Activated T-cell treated with anti-CD3 and anti-CD28 coated beads for 1 hour (primary cell): ENCODE measurements at places on chromosomes 2 and 18.

- DNase-seq = no peak
These were observed 6.0 kb downstream of the DNER start for GRCh38 chr2:229708335-229708734.

DNA sequence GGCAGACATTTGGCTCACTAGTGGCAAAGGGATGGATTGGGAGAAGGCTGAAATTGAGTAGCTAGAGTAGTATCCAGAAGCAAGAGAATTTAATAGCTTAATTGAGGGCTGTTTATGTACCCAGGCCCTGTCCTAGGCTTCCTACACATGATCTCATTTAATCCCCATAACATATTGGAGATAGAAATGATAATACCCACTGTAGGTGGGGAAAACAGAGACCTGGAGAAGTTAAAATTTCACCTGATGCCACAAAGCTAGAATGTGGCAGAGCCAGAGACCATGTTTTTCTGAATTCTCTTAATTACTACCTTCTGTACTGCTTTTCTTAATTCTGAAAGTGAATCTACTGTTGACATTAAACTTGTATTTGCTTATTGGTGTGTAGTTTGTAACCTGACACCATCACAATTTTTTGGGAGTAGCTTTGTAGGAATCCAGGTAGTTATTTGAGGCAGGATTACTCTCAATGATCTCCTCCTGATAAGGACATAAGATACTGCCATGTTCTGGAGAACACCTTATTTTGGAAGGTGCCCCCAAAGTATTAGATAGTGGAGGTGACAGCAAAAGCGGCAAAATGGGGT, 42.2 kb downstream of the RAB10 start:
- no peak for DNase-seq

DNA sequence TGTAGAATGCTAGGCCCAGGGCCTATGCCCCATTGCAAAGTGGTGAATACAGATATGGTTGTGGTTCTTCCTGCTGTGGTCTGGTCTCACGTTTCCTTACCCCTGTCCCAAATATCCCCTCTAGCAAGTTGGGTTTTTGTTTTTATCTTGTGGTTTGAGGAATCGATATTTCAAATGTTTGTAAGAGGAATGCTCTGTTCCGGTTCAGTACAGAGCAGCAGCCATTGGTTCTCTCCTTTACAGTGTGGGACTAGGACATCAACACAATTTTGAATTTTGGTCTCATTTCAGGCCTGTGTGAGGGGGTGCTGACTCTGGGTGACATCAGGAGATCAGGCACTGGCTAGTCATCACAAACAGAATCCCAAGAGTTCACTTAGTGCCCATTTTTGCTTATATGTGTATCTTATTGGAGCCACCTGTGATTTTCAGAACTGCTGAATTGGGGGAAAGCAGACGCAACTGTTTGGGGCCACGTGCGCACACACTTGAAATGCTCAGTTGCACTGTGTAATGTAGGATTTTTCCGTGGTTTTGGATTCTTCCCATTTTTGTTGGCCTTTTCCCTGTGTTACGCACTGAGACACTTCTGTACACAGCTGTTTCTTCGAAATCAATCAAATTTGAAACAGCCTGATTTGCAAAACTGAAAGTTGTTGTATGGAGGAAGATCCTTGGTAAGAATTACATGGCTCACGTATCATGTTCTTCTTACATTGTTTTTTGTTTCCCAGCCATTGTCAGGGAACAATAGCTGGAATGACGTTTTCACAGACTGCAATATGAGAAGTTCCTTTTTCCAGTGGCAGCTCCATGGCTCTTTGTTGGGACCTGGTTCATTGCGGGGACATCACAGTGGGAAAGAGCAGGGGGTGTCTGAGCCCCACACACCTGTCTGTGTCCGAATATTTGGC, 8.6 kb downstream of the SH3BP4 start:
- DNase-seq = no peak

DNA sequence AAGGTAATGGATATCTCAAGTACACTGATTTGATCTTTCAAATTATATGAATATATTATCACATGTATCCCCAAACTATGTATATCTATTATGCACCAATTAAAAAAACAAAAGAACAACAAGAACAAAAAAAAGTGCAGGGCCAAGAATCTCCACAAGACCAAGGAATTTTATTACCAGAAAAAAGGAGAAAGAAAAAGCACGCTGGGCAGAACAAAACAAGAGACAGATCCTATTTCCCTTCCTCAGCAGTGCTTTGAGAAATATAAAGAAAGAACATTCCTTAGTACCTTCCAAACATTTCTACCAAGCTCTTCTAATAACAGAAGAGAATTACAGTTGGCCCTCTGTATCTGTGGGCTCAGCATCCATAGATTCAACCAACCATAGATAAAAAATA, 144.7 kb upstream of the CREB1 start:
- no peak for DNase-seq

DNA sequence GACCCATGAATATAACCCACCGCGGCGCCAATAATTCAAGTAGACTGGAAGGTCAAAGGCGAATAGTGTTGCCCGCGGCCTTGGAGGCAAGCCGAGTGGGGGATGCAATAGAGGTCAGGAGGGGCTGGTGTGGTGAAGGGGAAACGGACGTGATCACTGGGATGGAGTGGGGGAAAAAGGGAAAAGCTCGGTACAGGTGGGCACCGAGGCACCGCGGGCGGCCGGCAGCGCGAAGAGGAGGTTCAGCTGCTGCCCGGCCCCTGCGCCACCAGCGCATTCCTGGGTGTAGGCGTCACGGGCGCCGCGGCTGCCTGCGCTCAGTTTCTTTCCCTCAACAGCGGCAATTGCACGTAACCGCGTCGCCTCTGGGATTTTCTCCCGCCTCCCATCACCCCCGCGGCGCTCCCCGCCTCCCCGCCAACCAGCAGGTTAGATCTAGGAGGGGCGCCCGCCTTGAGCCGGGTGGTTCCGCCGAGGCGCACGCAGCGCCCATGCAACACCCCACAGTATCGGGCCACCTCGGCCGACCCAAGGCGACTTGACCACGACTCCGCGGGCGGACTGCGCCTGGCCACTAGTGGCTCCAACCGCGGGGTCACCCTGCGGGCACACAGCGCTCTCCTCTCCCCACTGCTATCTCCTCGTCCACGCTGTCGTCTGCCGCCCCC, 1.5 kb downstream of the RND3 start:
- no peak for DNase-seq

GRCh38 chr2:138081225-138082073, 117.2 kb downstream of the HNMT start:
- no peak for DNase-seq

DNA sequence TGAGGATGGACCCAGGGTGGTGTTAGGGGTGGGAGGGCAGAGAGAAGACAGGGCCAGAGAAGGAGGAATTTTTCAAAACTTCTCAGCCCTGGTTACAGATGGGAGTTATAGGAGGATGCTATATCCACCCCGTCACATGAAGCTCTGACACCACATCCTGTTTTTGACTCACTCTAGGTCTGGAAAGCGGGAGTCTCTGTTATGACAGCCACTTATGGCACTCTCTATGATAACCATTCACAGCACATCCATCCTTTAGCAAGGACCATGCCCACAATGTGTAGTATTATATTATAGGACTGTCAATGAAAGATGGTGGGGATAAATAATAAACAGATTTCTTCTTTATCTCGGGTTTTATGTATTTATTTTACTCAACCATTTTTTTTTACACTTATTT, 461.2 kb downstream of the CDH2 start:
- no peak for DNase-seq

- no peak for DNase-seq
These were observed 36.8 kb downstream of the TRIP12 start for GRCh38 chr2:229884775-229885699.

GRCh38 chr2:161170958-161171932, 11.0 kb downstream of the TANK start:
- no peak for DNase-seq

- DNase-seq = no peak
These were observed 60.3 kb downstream of the ADD2 start for GRCh38 chr2:70707706-70708105.

GRCh38 chr18:48786455-48787202, 164.1 kb downstream of the SMAD7 start:
- no peak for DNase-seq

- peak; percentile 87 for DNase-seq
These were observed 3.4 kb upstream of the DUSP2 start for GRCh38 chr2:96148410-96149217.

- peak; percentile 28 for DNase-seq
These were observed 605 bp downstream of the REV1 start for GRCh38 chr2:99489063-99489760.

GRCh38 chr18:68435581-68435980, 279.3 kb downstream of the TMX3 start:
- DNase-seq = no peak

DNA sequence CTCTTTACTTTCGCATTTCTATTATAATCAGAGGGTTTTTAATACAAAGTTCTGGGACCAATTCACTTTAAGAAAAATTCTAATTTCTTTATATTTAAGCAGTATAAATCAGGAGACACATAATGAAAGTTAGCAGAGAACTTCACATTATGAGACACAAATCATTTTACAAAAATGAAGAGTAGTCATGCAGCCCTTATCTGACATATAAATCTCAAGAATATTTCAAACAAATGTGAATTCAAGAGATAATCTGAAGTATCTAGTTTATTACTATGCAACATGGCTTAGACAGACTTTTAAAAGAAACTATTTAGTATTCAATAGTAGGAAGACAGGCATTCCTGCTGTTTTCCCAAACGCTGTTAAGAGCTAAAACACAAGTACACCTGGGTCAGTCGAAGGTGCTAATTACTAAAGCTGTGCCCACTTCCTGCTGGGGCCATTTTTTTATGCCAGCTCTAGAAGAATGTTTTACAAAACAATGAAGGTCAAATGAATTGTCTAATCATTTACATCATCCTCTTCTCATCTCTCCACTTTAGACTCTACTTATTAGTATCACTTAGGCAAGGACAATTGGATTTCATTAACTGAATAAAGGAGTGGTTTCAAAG, 40.2 kb downstream of the CWC22 start:
- DNase-seq = no peak

DNA sequence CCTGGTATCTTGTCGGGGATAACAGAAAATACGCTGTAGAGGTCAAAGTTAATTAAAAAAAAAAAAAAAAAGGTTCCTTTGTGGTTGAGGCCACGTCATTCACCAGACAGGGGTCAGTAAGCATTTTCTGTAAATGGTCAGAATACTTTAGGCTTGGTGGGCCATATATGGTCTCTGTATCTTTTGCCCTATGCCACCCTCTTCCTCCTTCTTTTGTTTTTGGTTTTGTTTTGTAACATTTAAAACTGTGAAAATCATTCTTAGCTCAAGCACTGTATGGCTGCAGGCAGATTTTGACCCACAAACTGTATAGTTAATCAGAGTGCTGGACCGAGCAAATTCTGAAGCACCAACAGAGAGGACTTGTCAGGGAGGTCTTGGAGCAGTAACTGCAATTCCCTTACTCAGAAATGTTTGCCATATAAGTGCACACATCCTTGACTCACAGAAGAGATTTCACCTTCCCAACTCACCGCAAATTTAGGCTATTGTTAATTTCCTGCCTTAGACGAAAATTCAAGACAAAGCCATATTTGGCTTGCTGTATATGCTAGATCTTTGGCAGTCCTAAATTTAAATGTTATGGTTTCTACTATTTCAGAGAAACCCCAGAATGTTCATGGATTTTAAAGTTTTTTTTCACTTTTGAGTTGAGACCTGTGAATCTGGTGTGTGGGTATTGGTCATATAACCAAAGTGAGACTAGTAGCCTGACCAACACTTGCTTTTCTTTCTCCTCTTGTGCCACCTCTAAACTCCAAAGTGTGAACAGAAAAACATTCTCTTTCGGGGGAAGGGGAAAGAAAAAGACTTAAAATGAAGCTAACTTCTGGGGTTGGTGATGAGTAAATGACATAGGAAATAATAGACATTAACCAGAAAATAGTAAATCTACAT, 65.4 kb downstream of the DOCK10 start:
- no peak for DNase-seq

- DNase-seq = no peak
These were observed 193.4 kb downstream of the PARD3B start for GRCh38 chr2:204738721-204739120.

GRCh38 chr18:48939205-48940097, 11.3 kb downstream of the SMAD7 start:
- no peak for DNase-seq

DNA sequence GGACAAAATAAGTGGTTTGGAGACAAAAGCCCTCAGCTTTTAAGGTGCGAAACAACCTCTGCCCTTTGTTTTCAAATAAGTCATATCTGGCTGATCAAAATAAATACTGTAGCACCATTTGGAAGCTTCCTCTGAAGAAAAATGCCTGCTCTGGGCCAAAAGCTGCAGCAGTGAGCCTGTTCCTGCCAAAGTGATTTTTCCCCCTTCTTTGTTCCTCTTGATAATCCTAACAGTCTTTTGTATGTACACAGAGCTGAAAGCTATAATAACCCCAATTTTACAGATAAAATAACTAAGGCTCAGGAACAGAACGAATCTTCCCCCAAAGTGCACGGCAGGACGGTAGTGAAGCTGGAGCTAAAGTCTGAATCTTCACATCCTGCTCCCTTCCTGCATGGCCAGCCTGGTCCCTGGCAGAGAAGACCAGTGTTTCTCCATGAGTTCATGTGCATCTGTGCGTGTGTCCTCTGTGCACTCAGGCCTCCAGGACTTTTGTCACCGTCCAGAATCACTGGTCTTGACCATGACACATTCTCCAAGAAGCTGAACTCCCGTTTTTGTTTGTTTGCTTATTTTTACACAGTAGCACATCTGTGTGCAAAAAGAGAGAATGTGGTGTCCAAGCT, 2114.1 kb upstream of the PIK3C3 start:
- DNase-seq = no peak

DNA sequence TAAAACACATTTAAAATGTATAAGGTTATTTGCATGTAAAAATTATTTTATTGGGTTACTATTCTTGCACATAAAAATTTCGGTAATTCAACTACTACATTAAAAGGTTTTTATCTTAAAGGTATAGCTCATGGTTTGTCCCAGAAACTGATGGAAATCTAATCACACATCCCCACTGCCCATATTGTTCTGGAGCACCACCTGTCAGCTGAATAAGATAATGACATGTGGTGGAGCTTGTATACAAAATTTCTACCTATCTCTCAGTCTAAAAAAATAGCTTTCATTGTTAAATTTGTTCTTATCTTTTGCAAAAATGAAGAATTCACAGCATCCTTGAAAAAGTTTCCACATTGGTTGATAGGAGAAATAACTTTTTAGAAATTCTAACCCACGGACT, 18.3 kb downstream of the ERBB4 start:
- DNase-seq = no peak

DNA sequence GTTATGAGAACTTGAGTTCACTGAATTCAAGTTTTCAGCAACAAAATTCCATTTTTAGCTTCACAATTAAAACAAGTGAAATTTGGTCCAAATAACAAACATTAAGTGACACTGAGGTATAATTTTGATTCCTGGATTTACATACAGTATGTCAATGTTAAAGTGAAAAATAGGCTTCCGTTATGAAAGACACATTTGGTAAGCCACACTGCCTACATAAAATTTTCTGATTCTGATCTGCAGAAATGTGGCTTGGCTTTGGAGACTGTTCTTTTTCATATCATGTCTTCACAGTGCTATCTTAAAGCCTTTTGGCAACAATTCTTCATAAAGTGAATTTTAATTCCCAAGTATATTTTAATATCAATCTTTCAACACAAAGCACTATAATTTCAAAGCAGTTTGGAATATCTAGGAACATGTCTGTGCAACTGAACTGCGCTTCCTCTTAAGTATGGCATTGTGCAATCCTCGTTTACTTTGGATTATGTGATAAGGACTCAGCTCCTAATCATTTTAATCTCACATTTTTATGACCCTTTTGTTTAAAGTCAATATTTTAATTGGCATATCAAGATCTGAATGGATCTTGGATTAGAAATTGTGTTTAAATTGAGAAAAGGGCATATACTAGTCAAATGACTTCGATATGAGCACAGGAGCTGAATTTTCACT, 60.0 kb downstream of the RBMS1 start:
- no peak for DNase-seq

- no peak for DNase-seq
These were observed 115.3 kb upstream of the TANK start for GRCh38 chr2:161044921-161045320.
